ENCODE measurements at places on chromosomes 6 and 20.

GRCh38 chr6:45781890-45782289 lies 233.8 kb downstream of the CLIC5 start:
- DNase-seq: no peak

GRCh38 chr6:71983131-71983530 lies 96.8 kb downstream of the RIMS1 start:
- DNase-seq: no peak

DNA sequence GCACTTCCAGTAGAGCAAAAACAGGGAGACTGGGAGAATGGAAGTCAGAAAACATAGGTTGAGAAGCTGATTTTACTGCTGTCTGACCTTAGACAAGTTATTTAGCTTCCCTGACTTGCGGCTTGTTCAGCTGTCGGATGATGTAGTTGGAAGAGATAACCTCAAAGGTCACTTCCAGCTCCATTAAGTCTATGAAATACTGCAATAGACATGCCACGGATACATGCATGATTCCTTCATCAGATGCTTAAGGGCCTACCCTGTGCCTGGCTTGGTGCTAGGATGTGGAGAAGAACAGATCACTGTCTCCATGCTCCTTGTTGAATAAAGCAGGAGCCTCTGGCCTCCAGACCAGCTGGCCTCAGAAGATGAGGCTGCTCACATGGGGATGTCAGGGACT lies 43.7 kb downstream of the FYN start:
- DNase-seq: no peak

GRCh38 chr6:165910184-165910966 lies 247.3 kb upstream of the PDE10A start:
- peak; percentile 12 for DNase-seq

GRCh38 chr6:17716221-17716620 lies 9.5 kb upstream of the NUP153 start:
- DNase-seq: no peak

GRCh38 chr6:160058603-160059215 lies 62.9 kb upstream of the SLC22A1 start:
- no peak for DNase-seq

GRCh38 chr6:7726416-7727085 lies 652 bp downstream of the BMP6 start:
- peak; percentile 24 for DNase-seq

DNA sequence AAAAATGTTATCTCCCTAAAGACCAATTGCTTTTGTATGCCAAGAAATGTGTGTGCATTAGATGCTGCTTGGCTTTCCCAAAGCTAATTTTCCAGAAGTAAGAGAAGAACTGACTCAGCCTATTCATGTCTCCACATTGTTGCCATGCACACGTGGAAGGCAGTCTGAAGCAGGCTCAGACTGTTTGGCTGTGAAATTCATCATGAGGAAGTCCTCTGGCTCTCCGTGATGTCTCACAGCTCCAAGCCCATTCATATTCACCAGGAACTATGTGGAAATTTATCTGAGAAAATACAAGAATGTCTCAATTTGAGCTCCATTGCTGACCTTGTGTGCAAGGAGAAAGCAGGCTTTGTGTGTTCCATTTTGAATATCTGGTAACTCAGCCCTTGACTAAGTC lies 1022.2 kb upstream of the GJE1 start:
- DNase-seq: peak; percentile 88

- no peak for DNase-seq
These were observed 166.8 kb downstream of the IBTK start for GRCh38 chr6:82080767-82081166.

- peak; percentile 82 for DNase-seq
These were observed 35.6 kb upstream of the KCNK16 start for GRCh38 chr6:39357998-39358686.

DNA sequence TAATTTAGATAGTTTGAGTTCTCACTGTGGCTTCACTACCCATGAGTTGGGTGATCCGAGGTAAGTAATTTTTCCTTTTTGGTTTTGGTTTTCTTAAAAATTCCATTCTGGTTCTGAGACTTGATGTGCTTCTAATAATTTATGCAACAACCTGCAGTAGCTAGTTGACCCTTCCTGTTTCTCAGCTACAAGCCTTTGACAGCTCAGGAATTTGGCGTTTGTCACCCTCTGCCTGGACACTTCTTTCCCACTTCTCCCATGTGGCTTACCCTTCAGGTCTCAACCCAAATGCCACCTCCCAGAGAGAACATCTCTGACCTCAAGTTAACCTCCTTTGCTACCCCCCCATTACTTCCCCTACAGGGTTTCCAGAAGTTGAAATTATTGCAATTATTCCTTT lies 49.7 kb upstream of the TSHZ2 start:
- no peak for DNase-seq

DNA sequence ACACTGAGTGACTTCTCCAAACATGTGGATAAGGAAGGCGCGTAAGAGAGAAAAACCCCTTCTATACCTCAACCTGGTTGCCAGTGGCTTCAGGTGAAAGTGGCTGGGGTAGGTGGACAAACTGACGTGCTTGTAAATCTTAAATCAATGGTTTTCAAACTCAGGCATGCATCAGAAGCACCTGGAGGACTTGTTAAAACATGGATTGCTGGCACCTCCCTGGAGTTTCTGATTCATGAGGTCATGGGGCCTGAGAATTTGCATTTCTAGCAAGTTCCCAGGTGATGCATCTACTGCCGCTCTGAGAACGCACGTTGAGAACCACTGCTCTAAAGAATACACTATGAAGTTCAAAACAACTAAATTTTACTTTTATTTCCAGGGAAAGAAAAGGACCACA lies 31.9 kb upstream of the TAB2 start:
- no peak for DNase-seq

DNA sequence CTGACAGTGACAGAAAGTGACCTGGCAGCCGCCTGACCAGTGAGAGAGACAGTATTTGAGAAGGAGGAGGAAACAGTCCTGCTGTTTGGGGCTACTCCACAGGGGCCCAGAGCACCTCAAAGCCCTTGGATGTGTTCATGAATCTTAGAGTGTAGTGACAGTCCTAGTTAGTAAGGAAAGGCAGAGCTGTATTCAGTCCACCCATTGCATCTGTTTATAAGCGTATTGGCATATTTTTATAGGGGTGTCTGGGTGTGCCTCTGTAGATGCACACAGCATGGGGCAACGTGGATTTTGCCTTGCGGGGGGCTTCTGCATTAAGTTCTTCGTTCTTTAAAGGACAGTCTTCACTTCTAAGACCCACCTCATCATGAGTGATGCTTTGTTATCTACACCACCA lies 44.6 kb upstream of the SLC22A1 start:
- no peak for DNase-seq

- DNase-seq: no peak
These were observed 2.6 kb downstream of the TFEB start for GRCh38 chr6:41732591-41733359.

- no peak for DNase-seq
These were observed 160.4 kb upstream of the MAFB start for GRCh38 chr20:40849456-40849855.

GRCh38 chr6:123091091-123091895 lies 95.3 kb downstream of the CLVS2 start:
- DNase-seq: peak; percentile 66

- no peak for DNase-seq
These were observed at the start of gene BANF2 for GRCh38 chr20:17699931-17700351. TSS of gene BANF2 (plus strand) at chr20:17699966. CDS start at chr20:17725026, 25,060 bp downstream.

GRCh38 chr6:160247457-160247883 lies 11.2 kb downstream of the SLC22A2 start:
- DNase-seq: peak; percentile 47

DNA sequence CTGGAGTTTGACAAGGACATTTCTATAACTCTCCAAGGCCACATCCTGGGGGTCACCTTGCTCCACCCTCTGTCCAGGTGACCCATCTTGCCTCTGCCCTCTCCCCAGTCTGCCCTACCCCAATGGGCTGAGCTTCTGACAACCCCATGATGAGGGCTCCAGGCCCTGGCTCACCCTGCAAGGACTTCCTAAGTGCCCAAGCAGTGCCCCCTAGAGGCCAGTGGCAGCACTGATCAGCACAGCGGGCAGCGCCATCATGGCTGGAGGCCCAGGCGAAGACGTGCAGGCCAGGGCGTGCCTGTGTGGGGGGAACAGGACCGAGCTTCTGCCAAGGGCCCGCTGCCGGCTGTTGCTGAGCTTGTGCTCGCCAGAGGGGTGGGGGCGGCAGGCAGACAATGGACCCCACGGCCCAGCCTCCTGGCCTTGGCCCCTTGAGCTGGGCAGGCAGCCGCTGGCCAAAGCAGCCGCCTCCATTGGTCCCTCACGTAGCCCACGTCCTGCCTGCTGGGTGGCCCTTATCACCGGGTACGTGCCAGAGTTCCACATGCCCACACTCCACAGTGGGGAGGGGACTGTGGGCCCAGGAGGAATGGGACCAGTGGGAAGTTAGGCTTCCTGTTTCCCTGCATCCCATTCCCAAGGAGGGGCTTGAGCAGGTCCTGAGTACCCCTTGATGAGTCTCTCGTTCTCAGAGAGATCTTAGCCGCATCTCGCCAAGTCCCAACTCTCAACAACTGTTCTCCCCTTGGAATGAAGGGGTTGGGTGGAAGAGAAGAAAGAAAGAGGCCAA lies 64.3 kb downstream of the MRPL14 start:
- no peak for DNase-seq

- no peak for DNase-seq
These were observed 67.4 kb downstream of the CNBD2 start for GRCh38 chr20:36035745-36036144.

GRCh38 chr20:31747640-31748039 lies 8.6 kb downstream of the TPX2 start:
- peak; percentile 83 for DNase-seq

GRCh38 chr6:3345836-3346235 lies 87.1 kb downstream of the PSMG4 start:
- no peak for DNase-seq

GRCh38 chr6:43810965-43811732 lies 41.1 kb downstream of the VEGFA start:
- DNase-seq: no peak

DNA sequence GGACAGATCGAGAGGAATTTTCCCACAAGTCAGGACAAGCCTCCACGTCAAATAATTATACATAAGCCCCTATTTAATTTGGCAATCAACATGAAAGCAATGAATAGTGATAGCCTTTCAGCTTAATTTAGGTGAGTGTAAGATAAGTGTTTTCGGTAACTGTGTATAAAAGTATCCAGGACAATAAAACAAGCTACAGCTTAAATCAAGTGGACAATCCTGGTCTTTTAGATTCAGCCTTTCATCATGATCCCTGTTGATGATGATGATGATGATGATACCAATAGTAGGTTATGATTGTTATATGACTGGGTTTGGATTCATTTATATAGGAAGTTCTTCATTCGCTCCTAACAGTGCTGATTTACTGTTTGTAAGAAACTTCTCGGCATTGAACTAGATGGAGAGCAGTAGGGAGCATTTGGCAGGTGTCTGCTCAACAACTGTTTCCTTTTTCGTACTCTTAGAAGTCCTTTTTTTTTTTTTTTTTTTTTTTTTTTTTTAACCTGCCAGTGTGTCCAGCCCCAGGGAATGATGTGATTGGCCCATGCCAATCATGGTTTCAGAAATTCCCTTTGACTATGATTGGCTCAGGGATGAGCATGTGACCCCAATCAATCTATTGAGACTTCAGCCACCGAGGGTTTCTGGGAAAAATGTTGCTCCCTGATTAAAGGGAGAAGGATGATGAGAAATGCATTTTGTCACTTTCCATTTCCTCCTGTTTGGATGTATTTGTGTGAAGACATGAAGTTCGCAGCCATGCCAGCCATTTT lies 11.3 kb upstream of the RNF182 start:
- DNase-seq: no peak

GRCh38 chr6:34099878-34100277 lies 46.0 kb downstream of the GRM4 start:
- DNase-seq: no peak

- no peak for DNase-seq
These were observed 14.2 kb upstream of the SLC22A7 start for GRCh38 chr6:43283905-43284304.

DNA sequence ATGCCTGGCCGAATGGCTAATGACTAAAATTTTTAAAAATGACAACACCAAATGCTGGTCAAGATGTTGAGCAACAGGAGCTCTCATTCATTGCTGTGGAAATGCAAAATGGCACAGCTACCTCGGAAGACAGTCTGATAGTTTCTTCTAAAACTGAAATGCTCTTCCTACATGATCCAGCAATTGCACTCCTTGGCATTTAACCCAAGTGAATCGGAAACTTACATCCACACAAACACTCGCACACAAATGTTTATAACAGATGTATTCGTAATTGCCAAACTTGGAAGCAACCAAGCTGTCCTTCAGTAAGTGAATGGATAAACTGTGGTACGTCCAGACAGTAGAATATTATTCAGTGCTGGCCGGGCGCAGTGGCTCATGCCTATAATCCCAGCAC lies 56.4 kb upstream of the NCOA3 start:
- DNase-seq: no peak

DNA sequence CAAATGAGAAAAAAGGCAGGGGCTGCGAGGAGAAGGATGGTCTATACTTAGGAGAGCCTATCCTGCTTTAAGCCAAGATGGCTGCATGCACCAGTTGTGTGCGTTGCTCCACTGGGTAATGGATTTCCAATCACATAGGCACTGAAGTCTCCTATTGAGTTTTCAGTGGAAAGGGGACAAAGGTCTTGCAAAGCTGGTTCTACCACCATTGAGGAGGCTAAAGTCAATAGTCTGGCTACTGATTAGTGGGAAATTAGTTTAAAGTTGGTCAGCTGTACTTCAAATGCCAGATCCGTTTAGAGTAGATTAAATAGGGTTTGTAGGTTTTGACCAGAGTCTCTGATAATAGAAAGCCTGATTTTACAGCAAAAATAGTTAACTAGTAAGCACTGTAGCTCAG lies 104.9 kb downstream of the SESN1 start:
- DNase-seq: no peak

DNA sequence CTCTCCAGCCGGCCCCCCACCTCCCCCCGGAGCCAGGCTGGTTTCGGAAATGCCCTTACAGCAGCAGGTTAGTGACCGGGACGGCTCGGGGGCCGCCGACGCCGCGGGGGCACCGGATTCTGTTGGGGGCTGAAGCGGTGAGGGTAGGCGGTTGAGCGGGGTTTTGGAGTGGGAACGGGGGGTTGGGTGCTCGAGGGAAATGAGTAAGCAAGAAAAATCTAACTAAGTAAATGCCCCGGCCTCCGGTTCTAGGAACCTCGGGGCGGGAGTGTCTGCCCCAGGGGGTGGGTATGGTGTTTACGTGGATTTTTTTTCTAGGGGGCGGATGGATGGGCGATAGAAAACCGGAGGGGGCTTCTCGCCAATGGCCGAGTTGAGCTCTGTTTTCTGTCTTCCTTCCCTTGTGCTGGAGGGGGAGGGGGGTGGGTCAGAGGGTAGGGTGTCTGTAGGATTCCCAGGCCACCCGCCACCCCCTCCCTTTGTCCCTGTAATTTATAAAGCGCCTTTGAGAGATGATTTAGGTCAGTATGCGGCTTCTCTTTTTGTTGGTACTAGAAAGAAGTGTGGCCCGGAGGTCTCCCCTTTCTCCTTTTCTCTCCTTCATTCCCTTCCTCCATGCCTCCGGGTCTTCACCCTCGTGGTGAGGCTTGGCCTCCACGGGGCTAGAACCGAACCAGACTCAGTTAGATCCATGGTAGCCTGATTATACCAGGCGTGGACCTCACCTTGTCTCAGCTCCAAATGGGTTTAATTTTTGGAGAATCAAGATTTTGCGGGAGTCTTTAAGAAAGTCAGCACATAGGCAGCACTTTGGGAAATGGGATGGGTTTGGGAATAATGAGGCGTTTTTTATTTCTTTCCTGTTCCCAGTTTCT lies 2.3 kb downstream of the E2F3 start:
- DNase-seq: peak; percentile 74
